Testis (tissue), 5 donors: ENCODE measurements at places on chromosomes 4 and X. TPM values are rescaled to one million over a fixed set of nuclear protein-coding genes. Genes with fewer than 3 reads are reported as not detected.

The MAP9 gene
- 3.0 TPM for polyA plus RNA-seq

The ETDB gene
- polyA plus RNA-seq: 17.4 TPM

DNA sequence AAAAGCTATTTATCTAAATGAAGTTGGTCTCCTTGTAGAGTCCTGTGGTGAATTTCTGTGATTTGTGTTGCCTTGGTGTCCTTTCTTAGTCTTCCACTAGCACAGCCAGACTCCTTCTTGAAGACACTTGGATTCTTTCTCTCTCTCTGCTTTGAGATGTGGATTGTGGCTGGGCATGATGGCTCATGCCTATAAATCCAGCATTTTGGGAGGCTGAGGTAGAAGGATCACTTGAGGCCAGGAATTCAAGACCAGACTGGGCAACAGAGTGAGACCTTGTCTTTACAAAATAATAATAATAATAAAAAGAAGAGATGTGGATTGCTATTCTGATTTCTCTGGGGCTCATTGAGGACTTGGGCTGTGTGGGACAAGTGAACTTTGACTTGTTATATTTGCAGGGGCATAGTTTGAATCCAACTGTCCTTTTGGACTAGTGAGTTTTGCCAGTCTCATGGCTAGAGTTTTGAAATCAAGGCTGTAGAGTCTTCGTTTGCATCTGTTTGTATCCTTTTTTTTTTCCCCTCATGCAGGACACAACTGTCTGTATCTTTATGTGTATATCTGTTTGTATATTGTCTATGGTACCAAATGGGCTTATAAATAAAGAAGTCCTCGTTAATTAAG, 11.1 kb upstream of the SMIM14 start:
- no peaks in the 10 kb centered on the region for H3K27me3 ChIP-seq
- no peaks in the 10 kb centered on the region for H3K4me1 ChIP-seq
- no peaks in the 10 kb centered on the region for H3K36me3 ChIP-seq
- H3K27ac ChIP-seq: no peak overlapping the region
- DNase-seq: no peak

GRCh38 chr4:1237981-1238675, 10.8 kb downstream of the CTBP1 start:
- H3K27ac ChIP-seq: no peak overlapping the region
- no peak overlapping the region for H3K4me3 ChIP-seq
- no peaks in the 10 kb centered on the region for H3K36me3 ChIP-seq
- H3K27me3 ChIP-seq: no peaks in the 10 kb centered on the region
- peaks cover 23% of the 10 kb centered on the region for H3K4me1 ChIP-seq
- no peak for DNase-seq

- H3K36me3 ChIP-seq: no peaks in the 10 kb centered on the region
- no peak overlapping the region for H3K4me3 ChIP-seq
- DNase-seq: no peak
- H3K4me1 ChIP-seq: no peaks in the 10 kb centered on the region
- H3K27me3 ChIP-seq: no peaks in the 10 kb centered on the region
Measured at GRCh38 chr4:44544158-44544557, 95.5 kb upstream of the KCTD8 start.

DNA sequence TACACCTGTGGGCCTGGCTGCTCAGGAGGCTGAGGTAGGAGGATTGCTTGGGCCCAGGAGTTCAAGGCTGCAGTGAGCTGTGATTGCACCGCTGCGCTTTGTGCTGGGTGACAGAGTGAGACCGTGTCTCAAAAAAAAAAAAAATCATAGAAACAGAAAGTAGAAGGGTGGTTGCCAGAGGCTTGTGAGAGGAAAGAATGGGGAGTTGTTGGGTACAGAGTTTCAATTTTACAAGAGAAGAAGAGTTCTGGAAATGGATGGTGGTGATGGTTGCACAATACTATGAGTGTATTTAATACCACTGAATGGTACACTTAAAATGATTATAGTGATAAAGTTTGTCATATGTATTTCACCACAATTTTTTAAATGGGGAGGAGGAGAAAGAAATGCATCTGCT, 10.2 kb upstream of the GLOD5 start:
- no peaks in the 10 kb centered on the region for H3K36me3 ChIP-seq
- no peak overlapping the region for H3K4me3 ChIP-seq
- no peak overlapping the region for H3K27ac ChIP-seq
- no peaks in the 10 kb centered on the region for H3K4me1 ChIP-seq
- no peaks in the 10 kb centered on the region for H3K27me3 ChIP-seq

GRCh38 chrX:13487731-13488505, 81.5 kb upstream of the EGFL6 start:
- peak; percentile 42 for DNase-seq
- no peak overlapping the region for H3K4me3 ChIP-seq
- no peaks in the 10 kb centered on the region for H3K36me3 ChIP-seq
- peak overlapping the region; percentile 68 for H3K27ac ChIP-seq
- peaks cover 6% of the 10 kb centered on the region for H3K4me1 ChIP-seq
- H3K27me3 ChIP-seq: no peaks in the 10 kb centered on the region

The FAT4 gene
- polyA plus RNA-seq: 2.8 TPM
